ENCODE measurements at places on chromosomes 5 and 9.

GRCh38 chr5:103166706-103167105 is 46.6 kb downstream of the PPIP5K2 start:
- DNase-seq: no peak

DNA sequence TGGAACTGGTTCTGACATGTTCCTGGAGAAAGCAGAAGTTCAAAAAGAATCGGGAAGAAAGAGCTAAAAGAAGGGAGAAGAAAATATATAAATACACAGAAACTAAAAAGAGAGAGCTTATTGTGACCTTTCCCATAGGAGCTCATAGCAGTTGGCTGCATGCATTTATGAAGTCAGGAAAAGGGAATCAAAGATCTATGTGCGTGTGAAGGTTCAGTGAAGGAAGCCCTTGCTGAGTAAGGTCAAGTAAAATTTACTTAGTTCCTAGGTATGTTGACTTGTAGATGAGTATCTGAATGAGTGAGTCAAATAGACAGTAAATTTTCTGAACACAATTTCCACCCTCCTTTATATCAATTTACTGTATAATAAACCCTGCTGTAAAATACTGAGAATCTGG is 632.5 kb downstream of the SLCO4C1 start:
- DNase-seq: no peak

DNA sequence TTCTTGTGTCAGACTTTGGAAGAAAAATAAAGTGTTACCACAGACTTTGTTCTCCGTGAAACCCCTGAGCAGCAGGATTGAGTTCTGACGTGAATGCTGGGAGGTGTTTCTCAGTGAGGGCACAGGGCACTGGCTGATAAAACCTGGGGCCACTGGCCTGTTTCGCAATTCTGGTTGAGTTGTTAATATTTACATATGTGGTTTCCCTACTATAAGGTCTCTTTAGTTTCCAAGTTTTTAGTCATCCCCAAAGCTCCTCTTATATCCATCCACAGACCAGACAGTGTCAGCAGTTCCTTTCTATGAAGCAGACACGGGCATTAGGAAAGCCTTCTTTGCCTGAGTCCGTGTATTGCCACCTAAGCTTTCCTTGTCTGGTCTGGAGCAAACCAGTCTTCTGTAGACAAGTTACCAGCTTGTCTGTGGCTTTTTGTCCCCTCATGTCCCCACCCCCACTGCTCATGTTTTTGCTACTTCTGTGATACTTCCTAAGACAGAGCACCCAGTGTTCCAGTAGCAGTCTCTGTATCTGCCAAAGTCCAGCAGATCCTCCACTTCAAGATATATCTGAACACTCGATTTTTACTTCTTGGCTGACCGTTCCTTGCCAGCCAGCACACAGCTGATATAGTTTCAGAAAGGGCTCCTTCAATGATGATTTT is 42.0 kb downstream of the ACO1 start:
- DNase-seq: no peak

DNA sequence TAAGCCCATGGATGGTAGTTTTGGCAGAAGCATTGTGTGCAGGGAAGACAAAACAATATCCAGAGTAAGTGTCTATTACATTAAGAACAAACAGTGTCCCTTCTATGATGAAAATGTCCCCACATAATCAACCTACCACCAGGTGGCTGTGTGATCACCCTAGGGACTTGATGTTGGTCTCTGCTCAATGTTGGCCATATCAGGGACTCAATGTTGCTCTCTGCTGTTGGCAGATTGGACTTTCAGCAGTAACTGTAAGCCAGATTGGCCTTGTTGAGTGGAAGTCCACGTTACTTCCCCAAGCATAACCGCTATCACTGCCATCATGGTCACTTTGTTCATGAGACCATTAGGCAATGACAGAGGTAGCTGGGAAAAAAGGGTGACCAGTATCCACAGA is 52.8 kb upstream of the PRSS3 start:
- DNase-seq: no peak

- DNase-seq: no peak
Measured at GRCh38 chr5:137320056-137321045, 178.8 kb downstream of the SPOCK1 start.

DNA sequence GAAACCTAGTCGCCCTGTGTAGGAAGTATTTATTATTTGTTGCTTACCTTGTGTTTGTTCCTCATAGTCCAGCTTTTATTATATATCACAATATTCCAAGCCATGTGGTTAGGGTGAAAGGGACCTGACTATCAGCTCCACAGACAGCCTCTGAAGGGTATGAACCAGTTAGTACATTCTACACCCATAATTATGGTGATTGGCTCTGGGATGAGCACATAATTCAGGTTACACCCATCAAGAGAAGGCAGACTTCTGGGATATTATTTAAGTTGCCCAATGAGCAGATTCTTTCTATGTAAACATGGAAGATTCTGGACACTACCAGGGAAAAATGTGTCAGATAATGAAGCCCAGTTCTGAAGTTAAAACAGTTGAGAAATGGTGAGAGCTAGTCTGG is 168.0 kb downstream of the KIF4B start:
- no peak for DNase-seq

- DNase-seq: no peak
Measured at GRCh38 chr9:137030538-137031527, 1.1 kb downstream of the FUT7 start.

GRCh38 chr9:127313042-127313560 is 48.5 kb downstream of the GARNL3 start:
- no peak for DNase-seq

DNA sequence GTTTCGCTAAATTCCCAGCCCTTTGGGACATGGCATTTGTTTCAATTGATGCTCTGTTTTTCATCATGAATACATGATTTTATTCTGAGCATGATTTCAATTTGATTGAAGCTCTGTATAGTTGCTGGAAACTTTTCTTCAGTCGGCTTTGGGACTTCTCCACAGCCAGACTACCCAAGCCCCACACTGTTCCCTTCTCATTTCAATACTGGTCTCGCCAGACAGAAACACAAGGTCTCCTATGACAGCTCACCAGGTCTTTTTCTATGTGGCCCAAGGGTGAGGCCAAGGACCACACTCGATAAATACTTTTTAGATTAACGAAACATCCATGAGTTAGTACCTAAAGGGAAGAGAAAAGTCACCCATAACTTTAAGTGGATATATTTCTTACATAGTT is 132.2 kb downstream of the ARL15 start:
- DNase-seq: no peak

GRCh38 chr5:2899311-2899710 is 147.8 kb upstream of the IRX2 start:
- no peak for DNase-seq

DNA sequence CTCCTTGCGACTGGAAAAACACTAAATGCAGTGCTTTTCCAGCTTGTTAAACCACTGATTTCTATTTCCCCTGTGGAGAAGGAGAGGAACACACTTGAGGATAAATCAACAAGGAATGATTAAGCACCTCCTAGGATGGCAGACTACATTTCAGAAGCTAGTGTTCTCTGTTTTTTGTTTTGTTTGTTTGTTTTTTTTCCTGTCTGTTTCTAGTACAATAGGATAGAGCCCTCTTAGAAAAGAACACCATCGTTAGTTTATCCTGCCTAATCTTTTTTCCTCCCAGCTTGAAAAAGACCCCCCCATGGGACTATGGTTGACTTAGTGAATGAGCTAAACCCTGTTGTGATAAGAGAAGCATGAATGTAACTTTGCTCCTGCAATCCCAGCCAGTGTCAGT is 3.9 kb upstream of the TAL2 start:
- no peak for DNase-seq

GRCh38 chr9:6409811-6410210 is 3.2 kb upstream of the UHRF2 start:
- no peak for DNase-seq
